ENCODE measurements at places on chromosomes 2 and 18.

- peak; percentile 54 for DNase-seq
Measured at GRCh38 chr2:231181860-231182512, 16.4 kb upstream of the ARMC9 start.

GRCh38 chr2:205169464-205169863, 512.8 kb upstream of the NRP2 start:
- DNase-seq, result no peak

GRCh38 chr2:232857158-232857563, 12.9 kb upstream of the SNORC start:
- no peak for DNase-seq

DNA sequence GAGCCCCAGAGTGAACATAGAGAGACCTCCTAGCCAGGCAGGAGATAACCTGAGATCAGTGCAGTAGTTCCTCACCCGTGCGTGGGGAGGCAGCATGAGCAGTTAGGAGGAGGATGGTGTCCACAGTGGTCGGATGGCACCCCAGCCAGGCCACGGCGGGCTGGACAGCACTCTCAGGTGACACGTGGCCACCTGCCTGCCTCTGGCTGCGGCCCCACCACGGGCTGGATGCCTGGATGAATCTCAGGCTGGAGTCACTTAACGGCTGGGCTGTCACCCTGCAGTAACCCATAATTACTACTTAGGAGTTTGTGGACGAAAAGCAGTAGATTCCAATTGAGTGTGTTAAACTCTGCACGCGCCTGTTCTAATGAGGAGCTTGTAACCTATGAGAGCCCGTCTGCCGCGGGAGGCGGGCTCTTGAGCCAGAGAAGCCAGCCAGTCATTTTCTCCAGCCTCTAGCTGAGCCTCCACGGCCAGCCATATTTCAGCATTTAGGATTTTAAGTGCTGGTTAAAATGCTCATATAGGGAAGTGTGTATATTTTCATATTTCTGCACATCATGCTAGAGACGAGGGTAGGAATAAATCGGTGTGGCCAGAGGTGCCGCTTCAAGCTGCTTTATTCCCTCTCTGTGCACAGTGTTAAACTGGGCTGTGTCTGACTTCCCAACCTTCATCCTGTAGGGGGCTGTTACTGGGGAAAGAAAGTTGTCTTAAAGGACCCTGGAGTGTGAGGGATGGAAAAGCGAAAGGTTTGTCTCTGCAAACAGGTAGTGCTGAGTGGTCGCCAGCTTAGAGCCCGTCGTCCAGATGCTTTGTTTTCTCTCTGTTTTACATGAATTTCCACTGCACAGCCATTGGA, 144.0 kb downstream of the GLI2 start:
- DNase-seq, result peak; percentile 80

- peak; percentile 28 for DNase-seq
Measured at GRCh38 chr2:120540719-120541552, 194.7 kb upstream of the GLI2 start.

All from NCI-H510A treated with DMSO at 0.1 percent for 48 hours (cell line).